ENCODE measurements at places on chromosomes 4 and X.

GRCh38 chrX:21955403-21956189, 15.1 kb downstream of the SMS start:
- DNase-seq, result no peak

DNA sequence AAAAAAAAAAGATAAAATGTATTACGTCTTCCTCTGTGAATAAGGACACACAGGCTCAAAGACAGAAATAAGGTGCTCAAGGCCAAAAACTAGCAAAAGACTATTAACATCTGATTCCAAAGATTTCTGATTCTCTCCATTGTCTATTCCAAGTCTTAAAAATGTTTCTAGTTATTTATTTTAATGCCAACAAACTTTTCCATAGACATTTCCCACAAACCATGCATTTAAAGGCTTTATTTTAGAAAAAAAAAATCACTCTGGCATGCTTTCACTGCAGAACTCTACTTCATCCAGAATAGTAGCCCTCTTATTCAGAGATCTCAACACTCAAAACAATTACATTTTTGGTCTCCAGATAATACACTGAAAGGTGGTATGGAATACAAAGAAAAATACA, 545.0 kb upstream of the TENM3 start:
- DNase-seq, result no peak

GRCh38 chr4:1964443-1964842, 44.3 kb downstream of the NELFA start:
- no peak for DNase-seq

DNA sequence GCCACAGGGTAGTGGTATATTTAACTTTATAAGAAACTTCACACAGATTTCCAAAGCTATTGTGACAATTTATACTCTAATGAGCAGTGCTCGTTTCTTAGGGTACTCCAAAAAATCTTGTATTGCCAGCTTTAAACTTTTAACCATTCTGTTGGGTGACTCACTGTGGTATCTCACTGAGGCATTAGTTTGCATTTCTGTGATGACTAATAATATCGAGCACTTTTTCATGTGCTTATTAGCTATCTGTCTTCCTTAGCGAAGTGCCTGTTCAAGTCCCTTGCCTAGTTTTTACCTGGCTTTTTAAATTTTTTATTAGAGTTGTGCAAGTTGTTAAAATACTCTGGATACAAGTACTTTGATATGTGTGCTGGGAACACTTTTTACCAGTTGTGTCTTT, 5.5 kb downstream of the PNMA3 start:
- peak; percentile 58 for DNase-seq

GRCh38 chrX:17040711-17041110, 94.3 kb downstream of the REPS2 start:
- DNase-seq, result no peak

DNA sequence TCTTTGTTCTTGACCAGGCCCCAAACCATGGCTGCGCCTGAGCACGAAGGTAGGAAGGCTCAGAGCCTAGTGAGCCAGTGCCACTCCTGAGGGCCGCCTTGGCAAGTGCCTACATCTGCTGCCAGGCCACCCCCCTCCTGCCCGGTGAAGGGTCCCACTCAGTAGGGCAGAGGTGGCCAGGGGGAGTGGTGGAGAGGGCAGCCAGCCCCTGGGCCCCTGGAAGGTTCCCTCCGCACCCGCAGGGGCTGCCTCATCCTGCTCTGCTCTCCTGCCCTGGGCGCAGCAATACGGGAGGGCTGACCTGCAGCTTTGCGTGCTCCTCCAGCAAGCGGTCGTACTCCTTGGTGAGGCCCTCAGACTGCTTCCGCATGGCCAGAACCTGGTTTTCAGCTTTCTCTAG, 14.0 kb downstream of the SLC6A8 start:
- DNase-seq, result no peak

DNA sequence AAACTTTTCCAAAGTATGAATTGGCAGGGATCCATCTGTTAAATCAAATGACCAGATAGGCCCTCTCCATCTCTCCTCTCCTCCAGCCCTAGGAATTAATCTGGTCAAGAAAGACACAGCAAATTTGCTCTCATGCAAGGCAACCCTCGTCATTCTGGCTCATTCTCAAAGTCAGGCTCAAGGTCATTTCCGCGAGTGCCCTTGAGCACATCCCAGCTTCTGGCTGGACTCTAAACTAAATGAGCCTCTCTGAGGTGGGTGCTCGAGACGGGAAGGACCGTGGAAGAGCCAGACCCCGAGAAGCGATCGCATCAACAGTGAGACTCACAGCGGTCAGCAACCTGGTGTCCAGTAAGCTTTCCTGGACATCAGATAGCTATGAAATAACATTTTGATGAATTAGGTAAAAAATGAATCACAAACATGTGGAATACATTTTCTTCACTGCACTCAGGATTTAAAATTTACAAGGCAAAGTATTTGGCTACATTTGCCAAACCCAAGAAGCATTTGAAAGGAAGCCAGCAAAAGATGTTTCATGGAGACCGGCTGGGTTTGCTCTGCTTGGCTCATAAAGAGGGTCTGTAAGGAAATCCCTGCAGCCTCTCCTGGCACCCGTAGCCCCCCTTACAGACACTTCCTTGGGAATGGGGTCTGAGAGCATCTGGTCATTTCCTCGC, 121.0 kb downstream of the ENPP6 start:
- DNase-seq, result peak; percentile 62

DNA sequence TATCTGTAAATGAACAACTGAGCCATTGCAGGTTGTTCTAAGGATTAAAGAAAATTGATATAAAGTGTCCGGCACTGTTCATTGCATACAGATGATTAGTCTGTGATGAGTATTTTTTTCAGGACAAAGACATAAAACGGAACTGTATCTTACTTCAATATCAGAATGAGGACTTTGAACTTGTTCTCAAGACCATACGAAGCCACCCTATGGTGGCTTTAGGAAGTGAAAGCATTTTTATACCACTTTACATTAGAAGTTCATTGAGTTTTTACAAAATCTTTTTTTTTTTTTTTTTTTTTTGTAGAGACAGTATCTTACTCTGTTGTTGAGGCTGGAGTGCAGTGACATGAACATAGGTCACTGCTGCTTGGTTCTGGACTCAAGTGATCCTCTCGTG, 45.2 kb upstream of the TRIM2 start:
- no peak for DNase-seq

DNA sequence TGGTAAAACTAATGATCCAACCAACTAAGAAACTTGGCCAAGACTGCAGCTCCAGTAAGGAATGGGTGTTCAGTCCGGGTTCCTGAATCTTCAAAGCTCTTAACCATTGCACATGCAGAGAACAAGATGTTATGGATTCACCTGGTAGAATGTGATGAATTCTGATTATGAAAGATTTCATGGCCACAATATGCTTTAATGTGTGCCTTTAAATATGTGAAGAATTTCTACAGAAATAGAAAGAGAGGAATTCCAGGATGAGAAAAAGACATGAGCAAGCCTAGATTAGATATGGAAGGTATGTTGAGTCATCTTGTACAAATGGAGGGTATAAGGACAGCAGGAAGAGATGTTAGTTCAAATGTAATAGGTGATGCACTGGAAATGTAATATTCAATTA, 472.2 kb upstream of the TENM3 start:
- DNase-seq, result no peak

DNA sequence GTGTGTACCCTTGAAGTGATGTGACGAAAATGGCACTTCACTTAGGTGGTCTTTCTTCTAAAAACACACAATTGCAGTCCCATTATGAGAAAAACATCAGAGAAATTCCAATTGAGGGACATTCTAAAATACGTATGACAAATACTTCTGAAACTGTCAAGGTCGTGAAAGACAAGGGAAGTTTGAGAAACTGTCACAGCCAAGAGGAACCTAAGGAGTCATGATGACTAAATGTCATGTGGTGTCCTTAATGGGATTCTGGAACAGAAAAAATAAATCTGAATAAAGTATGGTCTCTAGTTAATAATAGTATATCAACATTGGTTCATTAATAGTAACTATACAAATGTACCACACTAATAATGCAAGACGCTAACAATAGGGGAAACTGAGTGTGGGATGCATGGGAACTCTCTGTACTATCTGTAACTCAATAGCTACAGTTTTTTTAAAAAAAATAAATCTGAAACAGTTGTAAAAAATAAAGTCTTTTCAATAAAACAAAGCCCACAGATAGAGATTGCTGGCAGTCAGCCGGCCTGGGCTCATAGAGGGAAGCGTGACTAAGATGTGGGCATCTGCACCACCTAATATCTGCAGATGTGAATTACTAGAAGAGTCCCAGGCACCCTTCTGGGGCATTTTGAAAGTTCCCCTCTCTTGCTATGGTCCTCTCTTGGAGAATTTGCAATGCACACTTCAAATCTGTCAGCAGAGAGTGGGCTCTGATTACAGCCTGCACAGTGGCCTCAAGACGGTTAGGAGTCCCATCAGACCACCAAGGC, 47.6 kb downstream of the MID1IP1 start:
- DNase-seq, result peak; percentile 7

- DNase-seq, result no peak
Measured at GRCh38 chrX:110750526-110751189, 45.0 kb downstream of the CHRDL1 start.

- no peak for DNase-seq
Measured at GRCh38 chr4:105108971-105109370, 37.7 kb upstream of the TET2 start.

Measured in AG08395 (cell line).